ENCODE measurements at places on chromosomes 1 and 21.

- no peak for DNase-seq
Measured at GRCh38 chr21:45339421-45340402, 52.0 kb upstream of the POFUT2 start.

DNA sequence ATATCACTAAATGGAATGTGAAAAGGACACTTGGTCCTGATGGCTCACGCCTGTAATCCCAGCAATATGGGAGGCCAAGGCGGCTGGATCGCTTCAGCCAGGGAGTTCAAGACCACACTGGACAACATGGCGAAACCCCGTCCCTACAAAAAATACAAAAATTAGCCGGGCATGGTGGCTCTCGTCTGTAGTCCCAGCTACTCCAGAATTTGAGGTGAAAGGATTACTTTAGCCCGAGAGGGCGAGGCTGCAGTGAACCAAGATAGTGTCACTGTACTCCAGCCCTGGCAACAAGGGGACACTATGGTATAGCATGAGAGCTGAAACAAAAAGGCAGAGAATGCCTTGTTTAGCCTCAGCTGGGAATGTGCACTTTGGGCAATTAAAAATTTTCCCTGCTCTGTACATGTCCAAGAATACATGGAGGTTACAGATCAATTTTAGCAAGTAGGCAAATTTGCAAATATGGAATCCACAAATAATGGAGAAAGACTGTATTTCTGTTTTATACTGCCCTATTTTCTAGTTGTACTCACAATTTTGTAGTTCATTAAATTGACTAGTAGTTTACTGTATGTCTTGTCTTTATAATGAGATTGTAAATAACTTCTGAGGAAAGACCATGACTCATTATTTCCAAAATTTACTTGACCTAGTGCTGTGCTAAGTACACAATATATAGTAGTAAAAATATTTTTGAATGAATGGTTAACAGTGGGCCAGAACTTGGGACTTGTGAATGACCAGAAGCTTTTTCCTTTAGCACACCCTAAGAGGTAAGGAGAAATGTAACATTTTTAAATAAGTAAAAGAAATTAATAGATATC lies 2.0 kb upstream of the ANGEL2 start:
- no peak for DNase-seq

- no peak for DNase-seq
Measured at GRCh38 chr1:232939748-232940147, 10.7 kb upstream of the NTPCR start.

GRCh38 chr1:47794530-47794929 lies 202.7 kb downstream of the TRABD2B start:
- no peak for DNase-seq

GRCh38 chr1:6866825-6867224 lies 81.6 kb downstream of the CAMTA1 start:
- no peak for DNase-seq

DNA sequence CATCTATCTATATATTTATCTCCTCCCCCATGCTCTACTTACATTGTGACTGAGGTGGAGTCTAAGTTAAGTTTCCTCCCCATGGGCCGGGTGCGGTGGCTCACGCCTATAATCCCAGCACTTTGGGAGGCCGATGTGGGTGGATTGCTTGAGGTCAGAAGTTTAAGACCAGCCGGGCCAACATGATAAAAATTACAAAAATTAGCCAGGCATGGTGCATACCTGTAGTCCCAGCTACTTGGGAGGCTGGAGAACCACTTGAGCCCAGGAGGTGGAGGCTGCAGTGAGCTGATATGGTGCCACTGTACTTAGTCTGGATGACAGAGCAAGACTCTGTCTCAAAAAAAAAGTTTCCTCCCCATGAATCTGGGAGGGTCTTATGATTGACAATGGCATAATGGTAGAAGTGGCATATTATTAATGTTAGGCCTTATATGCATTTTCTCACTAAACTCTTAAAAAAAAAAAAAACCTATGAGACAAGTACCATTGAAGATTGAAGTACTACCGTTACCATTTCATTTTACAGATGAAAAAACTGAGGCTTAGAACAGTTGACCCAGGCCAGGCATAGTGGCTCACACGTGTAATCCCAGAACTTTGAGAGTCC lies 11.2 kb downstream of the F11R start:
- no peak for DNase-seq

DNA sequence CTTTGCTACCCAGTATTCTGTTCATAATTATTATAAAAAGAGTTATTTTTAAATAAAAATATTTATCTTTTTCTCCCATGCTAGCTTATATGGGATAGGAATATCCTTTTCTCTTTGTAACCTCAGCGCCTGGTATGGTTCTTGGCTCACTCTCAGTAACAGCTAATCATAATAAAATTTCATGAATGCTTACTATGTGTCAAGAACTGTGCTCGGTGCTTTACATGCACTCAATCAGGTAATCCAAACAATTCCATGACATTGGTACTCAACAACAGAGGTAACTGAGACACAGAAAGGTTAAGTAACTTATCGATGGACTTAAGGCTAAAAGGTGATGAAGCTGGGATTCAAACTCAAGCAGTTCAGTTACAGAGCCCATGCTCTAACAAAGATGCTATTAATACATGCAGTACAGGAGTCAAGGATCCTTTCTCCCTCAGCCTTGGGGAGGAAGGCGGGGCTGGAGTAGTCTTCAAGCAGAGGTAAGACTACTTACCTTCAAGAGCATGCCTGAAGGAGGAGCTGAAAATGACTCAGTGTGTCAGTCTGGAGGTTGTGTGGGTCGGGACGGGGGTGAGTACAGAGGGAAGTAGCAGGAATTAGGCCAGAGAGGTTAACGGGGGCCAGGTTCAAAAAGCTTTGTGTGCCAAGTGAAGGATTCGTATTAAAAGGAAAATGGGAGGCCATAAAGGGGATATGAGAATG lies 73.4 kb downstream of the PLPPR5 start:
- DNase-seq = no peak

- no peak for DNase-seq
Measured at GRCh38 chr1:3380469-3380868, 74.0 kb upstream of the ARHGEF16 start.

GRCh38 chr21:37266515-37267221 lies 466 bp downstream of the VPS26C start:
- DNase-seq = peak; percentile 23

GRCh38 chr1:234607109-234608024 lies 2.6 kb downstream of the IRF2BP2 start:
- DNase-seq = no peak

- DNase-seq = peak; percentile 40
Measured at GRCh38 chr1:155003766-155004351, 1.3 kb downstream of the ZBTB7B start.

DNA sequence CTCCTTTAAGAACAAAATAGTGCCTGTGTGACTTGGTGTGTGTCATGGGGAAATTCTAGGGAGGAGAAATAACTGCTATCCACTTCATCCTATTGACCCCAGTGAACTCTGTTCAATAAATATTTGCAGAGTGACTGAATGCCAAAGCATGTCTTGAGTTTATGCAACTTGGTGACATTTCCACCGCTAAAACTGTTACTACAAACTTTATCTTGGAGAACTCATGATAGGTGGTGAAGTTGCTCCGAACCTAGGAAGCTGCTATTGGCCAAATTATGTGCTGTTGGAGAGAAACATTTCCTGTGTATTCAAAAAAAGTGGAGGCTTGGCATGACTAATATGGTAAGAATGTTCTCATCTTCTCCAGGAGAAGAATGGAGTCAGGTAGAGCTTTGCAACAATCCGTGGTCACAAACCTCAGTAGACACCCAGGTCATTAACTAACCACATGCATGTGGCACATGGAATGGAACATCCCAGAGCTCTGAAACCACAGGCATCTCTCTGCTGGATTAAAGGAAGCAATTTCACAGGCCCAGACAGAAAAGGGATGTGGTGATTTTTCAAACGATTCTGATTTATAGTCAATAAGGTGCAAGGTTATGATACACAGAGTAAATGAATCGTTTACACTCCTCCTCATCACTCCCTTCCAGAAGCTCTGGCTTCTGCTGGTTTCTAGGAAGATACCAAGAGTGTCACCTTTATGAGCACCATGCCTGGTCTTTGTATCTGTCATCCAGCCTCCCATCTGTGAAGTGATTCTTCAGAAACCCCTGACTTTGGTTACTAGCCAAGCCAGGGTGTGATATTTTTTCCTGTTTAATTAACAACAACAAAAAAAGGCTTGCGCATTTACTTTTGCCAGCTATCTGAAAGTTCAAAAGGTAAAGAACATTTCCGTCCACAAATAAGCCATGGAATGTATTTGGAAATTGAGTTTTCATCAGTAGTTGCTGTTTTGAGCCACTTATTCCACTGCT lies 361.1 kb downstream of the TGFB2 start:
- DNase-seq = peak; percentile 99

DNA sequence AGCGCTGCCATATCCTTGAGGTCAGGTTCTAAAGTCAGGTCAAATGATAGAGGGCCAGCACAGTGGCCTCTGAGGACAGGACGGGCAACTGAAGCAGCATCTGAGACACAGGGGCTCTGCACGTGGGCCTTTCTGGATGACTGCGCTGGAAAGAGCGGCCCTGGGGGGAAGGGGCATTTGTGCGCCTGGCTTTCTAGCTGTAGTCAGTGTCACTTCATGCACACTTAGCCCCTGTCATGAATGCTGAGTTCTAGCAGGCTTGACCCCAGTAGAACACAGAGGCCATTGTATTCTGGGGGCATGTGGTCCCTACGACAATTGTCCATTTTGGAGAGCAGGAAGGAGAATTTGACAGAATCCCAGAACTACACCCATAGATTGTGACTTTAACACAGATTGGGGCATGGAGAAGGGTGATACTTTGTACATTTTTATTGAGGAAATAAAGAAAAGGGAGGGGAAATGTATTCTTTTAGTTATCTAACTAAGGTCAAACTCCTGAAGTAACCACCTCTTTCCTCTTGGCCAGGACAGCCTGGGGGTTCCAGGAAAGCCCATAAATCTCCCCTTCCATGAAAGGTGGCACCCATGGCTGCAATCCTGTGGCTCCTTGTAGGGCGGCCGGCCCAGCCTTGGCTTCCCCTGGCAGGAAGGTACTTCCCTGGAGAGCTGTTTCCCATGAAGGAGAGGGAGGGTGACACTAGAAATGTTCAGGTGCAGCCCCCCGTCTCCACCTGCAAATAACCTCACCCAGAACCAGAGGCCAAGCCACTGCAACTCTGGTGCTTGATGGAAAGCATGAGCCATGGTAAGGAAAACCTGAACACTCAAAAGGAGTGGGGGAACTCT lies 34.4 kb downstream of the NTPCR start:
- DNase-seq = no peak

DNA sequence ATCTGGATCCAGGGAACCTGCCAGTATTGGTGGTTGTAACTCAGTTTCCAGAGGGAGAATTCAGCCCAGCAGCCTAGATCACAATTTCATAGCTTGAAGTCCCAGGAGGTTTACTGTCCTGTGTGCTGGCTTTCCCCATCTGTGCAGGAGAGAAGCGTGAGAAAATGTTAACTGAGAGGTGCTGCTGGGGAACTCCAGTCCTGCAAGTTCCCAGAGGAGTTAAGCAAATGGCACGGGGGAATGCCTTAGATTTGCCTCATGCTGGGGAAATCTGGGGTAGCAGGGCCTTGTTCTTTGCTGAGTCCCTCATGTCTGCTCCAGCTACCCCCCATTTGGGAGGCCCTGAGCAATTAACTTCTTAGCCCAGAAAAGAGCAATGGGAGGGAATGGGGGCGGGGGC lies 25.1 kb upstream of the SLAMF6 start:
- DNase-seq = no peak

GRCh38 chr1:167401260-167401873 lies 117.0 kb downstream of the CD247 start:
- peak; percentile 23 for DNase-seq

DNA sequence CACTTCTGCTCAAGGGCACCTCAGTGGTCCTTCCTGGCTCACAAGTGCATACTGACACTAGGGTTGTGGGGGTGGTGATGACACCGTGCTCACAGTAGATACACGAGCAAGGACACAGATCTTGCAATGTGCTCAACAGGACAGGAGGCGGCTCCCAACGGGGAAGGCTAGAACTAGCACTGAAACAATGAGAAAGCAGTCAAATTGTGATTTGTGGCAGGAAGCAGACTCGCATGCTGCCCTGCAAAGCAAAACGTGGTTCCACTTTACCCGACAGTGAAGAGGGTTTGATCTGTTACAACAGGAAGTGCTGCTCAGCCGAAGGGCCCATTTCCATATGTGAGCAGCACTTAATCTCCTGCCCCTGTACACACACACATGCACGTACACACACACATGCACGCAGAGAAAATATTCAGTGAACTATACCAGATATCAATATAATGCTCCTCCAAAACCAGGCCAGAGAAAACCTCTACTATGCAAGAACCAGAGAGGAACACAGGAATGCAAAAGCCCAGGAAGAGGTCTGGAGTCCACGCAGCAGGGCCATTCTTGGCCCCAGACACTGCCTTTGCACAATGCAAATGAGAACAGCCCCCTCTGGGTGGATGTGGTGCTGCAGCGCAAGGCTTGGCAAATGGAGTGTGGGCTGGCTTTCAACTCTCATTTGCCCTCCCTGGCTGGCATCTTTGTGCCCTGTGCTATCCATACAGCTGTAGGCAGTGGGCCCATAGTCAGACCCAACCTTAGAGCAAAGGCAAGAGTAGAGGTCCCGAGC lies 47.1 kb downstream of the KANK4 start:
- peak; percentile 78 for DNase-seq

GRCh38 chr1:53982034-53982762 lies 35.8 kb downstream of the LDLRAD1 start:
- DNase-seq = peak; percentile 59

DNA sequence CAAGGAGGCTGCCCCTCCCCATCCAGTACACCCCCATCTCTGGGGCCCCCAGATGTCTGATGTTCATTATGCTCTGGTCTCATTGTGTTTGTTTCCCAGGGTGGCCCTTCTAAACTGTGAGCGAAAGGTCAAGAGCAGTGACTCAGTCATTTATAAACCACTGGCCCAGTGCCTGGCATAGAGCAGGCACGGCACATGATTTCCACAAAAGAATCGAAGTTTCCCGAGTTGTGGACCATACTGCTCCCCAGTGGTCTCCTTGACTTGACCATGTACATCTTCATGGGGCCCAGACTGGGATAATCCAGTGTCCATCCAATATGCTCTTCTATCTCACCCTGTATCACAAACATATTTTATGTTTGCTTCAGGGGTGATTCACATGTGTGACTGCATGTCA lies 153.3 kb downstream of the NR5A2 start:
- DNase-seq = no peak

GRCh38 chr1:241531195-241532161 lies 700 bp upstream of the KMO start:
- DNase-seq = peak; percentile 67

- no peak for DNase-seq
Measured at GRCh38 chr21:31589820-31590219, 69.7 kb upstream of the SOD1 start.

- DNase-seq = no peak
Measured at GRCh38 chr21:41269535-41269934, 47.1 kb upstream of the FAM3B start.

GRCh38 chr1:172429331-172430127 lies 9.0 kb downstream of the C1orf105 start:
- DNase-seq = peak; percentile 70

- peak; percentile 72 for DNase-seq
Measured at GRCh38 chr1:67020304-67020703, 33.6 kb downstream of the SLC35D1 start.

All from fibroblast of skin of abdomen (primary cell).